Stimulated activated CD4-positive, alpha-beta T cell treated with anti-CD3 and anti-CD28 coated beads, Interleukin-4, amount 100 ng/mL, for 24 hours (primary cell): ENCODE measurements at places on chromosomes 12 and 14.
A peak's percentile ranks its signal among the peaks of the same experiment; 100 is the strongest.

GRCh38 chr12:131030472-131031328 lies 77.0 kb downstream of the ADGRD1 start:
- no peak for DNase-seq

DNA sequence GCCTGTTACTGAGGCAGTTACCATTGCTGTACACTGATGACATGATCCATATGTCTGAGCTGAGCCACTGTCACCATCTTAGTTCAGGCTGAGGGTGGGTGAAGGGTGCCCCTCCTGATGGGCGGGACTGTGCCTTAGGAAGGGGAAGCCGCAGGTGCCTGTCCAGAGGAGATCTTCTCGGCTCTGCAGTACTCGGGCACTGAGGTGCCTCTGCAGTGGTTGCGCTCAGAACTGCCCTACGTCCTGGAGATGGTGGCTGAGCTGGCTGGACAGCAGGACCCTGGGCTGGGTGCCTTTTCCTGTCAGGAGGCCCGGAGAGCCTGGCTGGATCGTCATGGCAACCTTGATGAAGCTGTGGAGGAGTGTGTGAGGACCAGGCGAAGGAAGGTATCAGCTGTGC lies 3.7 kb downstream of the RNF31 start:
- no peak for DNase-seq

- peak; percentile 55 for DNase-seq
Measured at GRCh38 chr12:93167841-93168492, 209.8 kb upstream of the NUDT4 start.

DNA sequence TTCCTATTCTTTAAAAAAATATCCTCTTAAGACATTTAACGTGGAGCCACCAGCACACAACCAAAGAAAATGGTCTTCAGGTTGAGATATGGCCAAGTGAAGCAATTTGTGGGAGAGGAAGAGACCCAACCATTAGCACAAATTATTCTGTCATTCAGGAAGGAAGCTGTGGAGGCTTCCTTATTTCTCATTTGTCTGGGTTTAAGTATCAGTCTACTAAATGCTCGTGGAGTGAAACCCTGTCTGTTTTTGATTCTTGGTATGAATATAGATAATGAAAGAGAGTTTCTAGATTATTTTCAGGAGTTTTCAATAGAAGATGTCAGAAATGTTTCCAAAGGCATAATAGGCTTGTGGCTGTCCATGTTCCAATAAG lies 125.1 kb downstream of the GPR65 start:
- no peak for DNase-seq

- DNase-seq = no peak
Measured at GRCh38 chr12:109725321-109726105, 11.9 kb downstream of the FAM222A start.

- DNase-seq = no peak
Measured at GRCh38 chr14:99232714-99233214, 39.2 kb downstream of the BCL11B start.

GRCh38 chr12:109301643-109302168 lies 7.4 kb downstream of the FOXN4 start:
- no peak for DNase-seq
